ENCODE measurements at places on chromosomes 16 and 17.

- no peak for DNase-seq
Observed at GRCh38 chr17:40596261-40596919, 31.1 kb upstream of the CCR7 start.

GRCh38 chr16:64648282-64648681 lies 473.6 kb downstream of the CDH11 start:
- no peak for DNase-seq

DNA sequence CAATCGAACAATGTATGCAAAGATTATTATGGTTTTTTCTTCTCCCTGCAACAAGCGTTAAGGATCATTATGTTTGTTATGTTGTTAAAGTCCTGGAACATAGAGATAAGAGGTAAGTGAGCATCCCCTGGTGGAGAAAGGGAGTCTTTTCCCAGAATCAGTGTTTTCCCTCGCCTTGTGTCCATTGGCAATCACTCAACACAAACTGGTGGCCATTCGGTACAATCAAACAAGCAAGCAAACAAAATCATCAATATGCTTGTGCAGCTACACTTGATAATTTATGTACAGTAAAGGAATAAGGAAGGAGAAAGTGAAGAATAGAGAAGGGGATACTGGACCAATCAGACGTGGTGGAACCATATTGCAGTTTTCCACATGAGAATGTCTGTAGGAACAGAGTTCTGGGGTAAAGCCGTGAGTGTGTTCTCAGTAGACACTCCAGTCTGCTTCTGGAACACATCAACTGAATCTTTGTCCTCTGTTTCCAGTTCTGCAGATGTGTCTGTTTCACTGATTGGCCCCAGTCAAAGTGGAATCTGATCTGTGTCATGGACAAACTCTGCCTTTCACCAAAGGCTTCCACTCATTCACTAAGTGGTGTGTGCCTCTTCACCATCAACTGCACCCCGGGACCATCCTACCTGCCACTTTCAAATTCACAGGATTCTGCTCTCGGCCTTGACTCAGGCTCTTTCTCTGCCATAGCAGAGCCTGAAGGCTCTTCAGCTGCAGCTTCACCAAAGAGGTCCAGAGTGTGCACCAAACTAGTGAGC lies 169.5 kb downstream of the AHSP start:
- peak; percentile 28 for DNase-seq

GRCh38 chr17:48293319-48294019 lies 136.5 kb downstream of the SKAP1 start:
- no peak for DNase-seq

GRCh38 chr16:1533443-1533951 lies at the start of gene TMEM204:
TSS of gene TMEM204 (plus strand) at chr16:1533666. CDS start at chr16:1534276, 610 bp downstream.
- peak; percentile 86 for DNase-seq

DNA sequence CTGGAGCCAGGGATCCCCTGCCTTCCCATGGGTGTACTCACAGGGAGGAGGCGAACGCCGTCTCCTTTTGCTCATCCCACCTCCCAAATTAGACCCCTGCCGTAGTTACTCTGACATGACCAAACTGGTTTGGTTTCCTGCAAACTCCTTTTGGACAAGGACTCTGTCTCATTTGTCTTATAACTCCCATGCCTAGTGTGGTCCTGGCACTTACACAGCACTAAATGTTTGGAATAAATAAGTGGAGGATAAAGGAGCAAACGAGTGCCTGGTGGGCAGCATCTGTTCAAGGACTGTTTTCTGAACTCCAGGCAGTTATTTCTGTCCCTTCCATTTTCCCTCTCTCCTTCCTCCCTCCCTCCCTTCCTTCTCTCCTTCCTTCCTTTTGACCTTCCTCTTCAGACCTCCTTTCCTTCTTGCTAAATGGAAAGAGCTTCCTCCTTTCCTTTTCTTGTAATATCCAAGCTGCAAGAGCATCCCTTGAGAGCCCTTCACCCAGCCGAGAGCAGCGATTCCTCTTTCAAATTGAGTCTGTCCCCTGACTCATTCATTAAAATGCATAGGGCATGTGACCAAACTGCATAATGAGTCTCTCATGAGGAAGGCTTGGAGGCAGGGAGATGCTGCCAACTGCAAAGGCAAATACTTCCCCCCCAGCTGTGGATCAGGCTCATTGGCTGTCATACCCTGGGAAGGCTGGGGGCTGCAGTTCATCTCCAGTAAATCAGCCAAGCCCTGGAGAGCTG lies 36.8 kb downstream of the CHD9 start:
- DNase-seq, result peak; percentile 96

DNA sequence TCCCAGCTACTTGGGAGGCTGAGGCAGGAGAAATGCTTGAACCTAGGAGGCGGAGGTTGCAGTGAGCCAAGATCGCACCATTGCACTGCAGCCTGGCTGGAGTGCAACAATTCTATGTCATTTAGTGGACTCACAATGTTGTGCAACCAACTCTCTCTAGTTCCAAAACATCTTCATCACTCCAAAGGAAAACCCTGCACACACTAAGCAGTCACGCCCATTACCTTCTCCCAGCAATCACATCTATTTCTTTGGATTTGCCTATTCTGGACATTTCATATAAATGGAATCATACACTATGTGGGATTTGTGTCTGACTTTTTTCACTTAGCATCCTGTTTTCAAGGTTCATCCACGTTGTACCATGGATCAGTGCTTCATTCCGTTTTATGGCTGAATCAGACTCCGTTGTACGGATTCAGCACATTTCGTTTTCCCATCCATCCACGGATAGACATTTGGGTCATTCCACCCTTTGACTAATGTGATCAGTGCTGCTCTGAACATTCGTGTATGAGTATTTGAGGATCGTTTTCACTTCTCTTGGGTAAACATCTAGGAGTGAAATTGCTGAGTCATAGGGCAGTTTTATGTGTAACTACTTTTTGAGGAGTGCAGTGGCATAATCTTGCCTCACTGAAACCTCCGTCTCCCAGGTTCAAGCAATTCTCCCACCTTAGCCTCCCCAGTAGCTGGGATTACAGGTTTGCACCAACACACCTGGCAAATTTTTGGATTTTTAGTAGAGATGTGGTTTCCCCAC lies 45.4 kb upstream of the EMP2 start:
- no peak for DNase-seq

- DNase-seq, result no peak
Observed at GRCh38 chr16:67431775-67432505, 1.0 kb downstream of the HSD11B2 start.

DNA sequence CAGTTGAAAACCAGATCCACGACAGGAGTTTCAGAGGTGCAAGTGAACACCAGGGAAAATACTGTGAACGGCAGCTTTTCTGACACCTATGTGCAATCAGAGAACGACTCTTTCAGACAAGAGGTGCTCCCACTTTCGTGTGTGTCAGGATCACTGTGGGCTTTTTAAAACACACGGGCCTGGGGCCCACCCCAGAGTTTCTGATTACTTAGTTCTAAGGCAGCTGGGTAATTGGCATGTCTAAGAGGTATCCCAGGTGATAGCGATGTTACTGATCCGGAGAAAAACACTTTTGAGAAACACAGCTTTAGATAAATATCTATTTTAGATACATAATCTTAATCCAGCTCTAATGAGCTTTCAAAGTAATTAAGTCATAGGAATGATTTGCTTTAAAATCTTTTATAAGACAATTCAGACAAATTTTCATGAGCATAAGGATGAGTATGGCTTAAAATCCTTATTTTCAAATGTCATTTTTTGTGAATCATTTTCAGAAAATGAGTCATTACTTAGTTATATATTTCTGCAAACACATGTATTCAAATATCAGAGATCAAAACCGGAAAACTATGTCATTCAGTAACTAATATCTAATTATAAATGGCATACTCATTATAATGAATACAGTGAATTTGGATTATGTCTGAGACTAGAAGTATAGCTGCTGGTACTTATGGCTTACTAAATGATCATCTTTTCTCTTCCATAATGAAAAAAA lies 217.9 kb upstream of the PSMD7 start:
- no peak for DNase-seq

DNA sequence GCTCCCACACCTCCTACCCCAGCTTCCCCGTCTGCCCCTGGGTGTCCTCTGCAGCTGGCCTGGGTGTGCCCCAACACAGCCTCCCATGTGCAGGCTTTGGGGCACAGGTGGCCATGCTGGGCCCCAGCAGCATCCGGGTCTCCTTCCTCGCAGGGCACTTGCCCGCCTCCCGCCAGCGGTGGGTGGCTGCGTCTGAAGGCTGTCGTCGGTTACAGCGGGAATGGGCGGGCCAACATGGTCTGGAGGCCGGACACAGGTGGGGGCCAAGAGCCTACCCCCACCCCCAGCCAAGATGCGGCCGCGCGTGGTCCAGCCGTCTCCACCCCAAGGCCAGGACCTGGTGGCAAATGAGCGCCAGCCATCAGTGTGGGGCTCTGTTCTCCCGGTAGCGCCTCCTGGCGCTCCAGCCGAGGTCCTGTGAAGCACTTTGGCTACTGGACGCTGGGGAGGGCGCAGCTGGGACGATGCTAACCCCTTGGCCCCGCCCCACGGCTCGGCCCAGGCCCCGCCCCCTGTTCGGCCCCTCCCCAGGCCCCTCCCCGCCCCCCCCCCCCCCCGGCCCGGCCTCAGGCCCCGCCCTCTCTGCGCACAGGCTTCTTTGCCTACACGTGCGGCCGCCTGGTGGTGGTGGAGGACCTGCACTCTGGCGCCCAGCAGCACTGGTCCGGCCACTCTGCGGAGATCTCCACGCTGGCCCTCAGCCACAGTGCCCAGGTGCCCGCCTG lies 7.3 kb upstream of the RHOT2 start:
- DNase-seq, result peak; percentile 66

DNA sequence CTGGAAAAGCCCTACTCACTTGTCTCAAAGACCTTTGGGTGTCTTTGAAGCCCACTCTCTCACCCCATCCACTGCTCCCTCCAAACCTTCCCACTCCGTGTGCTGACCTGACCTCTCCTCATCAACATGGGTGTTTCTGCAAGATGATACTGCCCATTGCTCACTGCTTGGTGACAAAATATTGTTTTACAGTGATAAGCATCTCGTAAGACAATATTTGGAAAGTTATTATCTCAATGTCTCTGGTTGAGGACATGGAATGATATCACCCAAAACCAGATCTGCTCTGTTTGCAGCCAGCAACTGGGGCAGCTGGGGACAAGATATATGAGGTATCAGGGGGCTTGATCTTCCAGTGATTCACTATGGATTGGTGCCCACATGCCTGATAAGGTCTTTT lies 195.8 kb downstream of the SALL1 start:
- no peak for DNase-seq

DNA sequence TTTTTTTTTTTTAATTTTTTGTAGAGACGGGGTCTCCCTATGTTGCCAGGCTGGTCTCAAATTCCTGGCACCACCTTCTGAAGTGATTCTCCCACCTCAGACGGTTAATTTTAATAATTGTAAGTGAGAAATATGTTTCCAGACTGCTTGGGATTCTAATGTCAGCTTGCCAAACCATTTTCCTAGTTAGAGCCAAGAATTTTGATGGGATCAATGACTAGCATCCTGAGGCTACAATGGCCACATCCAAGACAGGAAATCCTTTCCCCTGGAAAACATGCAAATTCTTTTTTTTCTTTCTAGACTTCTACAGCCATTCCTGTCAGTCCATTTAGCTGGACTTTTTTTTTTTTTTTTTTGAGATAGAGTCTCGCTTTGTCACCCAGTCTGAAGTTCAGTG lies 32.6 kb downstream of the IGF2BP1 start:
- peak; percentile 67 for DNase-seq

GRCh38 chr16:51133688-51134087 lies 17.4 kb downstream of the SALL1 start:
- DNase-seq, result no peak

DNA sequence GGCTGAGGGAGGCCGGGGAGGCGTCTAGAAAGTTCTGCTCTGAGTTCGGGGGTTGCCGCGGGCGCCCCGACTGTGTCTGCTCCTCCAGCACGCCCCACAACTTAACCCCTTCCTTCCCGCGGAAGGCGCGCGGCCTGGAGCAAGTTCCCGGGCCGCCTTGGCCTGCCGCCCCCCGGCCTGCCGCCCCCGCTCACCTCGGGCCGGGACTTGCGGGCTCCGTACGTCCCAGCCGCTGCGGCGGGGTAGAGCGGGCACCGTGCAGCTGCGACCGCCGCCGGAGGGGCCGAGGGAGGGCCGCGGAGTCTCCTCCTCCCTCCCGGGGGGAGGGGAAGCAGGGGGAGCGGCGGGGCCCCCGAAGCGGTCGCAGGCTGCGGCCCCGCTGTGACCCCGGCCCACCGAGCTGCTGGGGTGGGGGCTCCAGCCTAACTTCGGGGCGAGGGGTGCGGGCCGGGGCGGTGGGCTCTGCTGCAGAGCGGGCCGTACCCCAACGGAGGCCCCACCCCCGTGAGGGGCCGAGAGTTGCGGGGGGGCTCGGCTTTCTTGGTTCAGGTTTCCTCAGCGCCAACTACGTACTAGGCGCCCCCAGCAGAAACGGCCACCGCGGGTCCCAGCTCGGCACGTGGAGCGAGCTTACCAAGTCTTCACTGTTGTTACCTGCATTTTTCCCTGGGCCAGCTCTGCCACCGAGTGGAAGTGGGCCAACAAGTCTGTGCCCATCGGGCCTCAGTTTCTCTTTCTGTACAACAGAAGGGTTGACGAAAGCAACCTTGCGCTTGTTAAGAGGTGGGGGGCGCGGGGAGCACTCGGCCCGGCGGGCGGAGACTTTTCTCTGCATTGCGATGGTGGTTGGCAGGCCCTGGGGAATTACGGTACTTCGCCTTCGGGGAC lies at the start of gene CCDC102A:
Gene CCDC102A (minus strand): TSS at position 266 of the 888 bp plus-strand sequence. CDS start 7,394 bp downstream, outside the sequence.
- peak; percentile 39 for DNase-seq

DNA sequence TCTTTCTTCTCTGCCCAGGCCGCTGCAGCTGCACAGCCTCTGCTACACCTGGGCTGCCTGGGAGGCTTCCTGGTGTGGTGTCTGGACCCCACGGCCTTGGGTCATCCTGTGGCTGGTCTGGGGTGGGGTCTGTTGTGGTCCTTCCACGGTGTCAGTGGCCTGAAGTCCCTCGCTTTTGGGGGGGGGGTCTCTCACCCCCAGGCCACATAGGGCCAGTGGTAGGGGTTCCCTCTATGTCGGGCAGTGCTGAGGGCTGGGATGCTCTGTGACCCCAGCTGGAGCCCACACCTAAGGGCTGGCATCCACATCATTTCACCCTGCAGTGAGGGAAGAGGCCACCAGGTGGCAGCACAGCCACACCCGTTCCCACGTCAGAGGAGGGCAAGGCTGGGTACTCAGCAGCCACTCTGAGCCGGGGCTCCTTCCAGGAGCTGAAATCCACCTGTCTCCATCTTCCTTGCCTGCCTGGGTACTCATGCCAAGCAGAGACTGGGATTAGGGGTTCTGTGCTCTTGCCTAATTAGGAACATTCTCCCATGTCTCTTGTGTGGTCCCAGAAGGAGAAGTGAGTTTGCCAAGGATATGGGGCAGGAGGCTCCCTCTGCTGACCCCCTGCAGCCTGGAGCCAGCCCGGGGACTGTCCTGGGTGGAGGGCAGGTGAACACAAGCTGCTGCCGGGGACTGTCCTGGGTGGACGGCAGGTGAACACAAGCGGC lies 13.0 kb downstream of the ENGASE start:
- DNase-seq, result peak; percentile 37

All from fibroblast of skin of abdomen (primary cell).